ENCODE measurements at places on chromosomes 16 and 17.

GRCh38 chr17:79544142-79544914, 66.5 kb downstream of the RBFOX3 start:
- no peak for DNase-seq

DNA sequence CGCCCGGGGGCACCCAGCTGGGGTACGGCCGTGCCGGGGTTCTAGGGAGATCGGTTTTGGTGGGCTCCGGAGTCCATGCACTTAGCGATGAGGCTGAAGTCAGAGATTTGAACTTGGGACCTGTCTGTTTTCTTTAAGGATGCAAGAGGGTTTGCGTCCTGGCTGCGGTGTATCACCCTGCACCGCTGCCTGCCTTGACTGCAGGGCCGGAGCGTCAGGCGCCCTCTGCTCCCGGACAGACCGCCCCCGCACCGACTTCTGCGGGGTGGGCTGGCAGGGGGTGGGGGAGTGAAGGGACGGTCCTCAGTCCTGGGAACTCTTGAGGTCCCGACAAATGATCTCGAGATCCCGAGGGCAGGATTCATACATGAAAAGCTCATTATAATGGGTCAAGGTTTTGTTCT, 701 bp downstream of the PDP2 start:
- no peak for DNase-seq

GRCh38 chr16:28181515-28181914, 30.2 kb downstream of the XPO6 start:
- peak; percentile 90 for DNase-seq

- no peak for DNase-seq
Observed at GRCh38 chr16:58624209-58624608, 5.4 kb downstream of the CNOT1 start.

- DNase-seq, result no peak
Observed at GRCh38 chr16:11236461-11237254, 19.3 kb downstream of the SOCS1 start.

GRCh38 chr17:76585033-76585648, 519 bp downstream of the ST6GALNAC2 start:
- DNase-seq, result no peak

- DNase-seq, result no peak
Observed at GRCh38 chr17:72343911-72344310, 223.1 kb downstream of the SOX9 start.

GRCh38 chr17:79784353-79785016, 6.5 kb downstream of the CBX2 start:
- DNase-seq, result no peak

DNA sequence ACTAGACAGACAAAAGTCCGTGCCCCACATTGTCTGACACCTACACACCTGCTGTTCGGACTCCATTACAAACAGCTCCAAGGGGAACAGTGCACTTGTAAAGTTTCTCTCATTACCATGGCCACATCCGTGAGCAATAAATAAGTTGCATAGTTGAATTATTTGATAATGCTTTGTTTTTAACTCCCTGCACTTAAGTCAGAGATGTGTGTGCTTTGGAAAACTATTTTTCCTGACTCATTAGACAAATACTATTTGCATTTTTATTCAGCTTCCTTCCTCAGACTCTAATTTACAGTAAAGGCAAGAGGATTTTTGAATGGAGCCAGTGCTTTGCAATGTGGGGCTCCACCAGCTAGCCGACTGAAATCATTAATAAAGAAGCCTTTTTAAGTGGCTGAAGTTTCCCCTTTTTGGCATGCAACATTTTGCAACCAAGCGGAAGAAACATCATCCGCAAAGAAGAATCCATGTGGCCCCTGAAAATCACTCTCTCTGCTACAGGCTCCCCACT, 6.5 kb upstream of the CCL2 start:
- DNase-seq, result peak; percentile 67

DNA sequence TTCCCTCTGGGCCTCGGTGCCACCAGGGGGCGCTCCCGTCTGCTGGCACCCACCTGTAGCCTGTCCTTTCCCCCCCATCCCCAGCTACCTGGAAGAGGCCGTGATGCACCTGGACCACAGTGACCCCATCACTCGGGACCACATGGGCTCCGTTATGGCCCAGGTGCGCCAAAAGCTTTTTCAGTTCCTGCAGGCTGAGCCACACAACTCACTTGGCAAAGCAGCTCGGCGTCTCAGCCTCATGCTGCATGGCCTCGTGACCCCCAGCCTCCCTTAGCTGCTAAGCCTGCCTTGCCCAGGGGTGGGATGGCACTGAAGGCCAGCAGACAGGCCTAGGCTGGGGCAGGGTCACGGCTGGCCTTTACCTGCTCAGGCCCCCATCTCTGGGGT, 818 bp upstream of the NRN1L start:
- peak; percentile 70 for DNase-seq

Measured in AG08395 (cell line).